ENCODE measurements at places on chromosomes 7 and 10.

DNA sequence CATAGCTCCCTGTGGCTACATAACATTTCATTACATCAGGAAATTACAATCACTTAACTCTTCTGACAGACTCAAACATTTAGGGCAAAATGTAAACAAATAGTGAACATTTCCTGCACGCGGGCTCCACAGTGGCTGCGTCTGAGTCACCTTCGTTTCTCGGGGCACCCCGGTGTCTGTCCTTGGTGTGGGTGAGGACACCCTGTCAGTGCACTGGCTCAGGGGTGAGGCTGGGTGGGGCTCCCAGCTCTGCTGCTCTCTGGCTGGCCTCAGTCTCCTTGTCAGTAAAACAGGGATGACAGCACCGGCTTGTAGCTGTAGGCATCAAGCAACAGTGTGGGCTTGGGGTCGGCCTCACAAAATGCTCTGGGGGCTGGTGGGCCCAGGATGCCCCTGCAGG lies 237.1 kb upstream of the SHH start:
- H3K4me3 ChIP-seq = no peak overlapping the region
- no peaks in the 10 kb centered on the region for H3K4me1 ChIP-seq
- H3K27ac ChIP-seq = no peak overlapping the region

DNA sequence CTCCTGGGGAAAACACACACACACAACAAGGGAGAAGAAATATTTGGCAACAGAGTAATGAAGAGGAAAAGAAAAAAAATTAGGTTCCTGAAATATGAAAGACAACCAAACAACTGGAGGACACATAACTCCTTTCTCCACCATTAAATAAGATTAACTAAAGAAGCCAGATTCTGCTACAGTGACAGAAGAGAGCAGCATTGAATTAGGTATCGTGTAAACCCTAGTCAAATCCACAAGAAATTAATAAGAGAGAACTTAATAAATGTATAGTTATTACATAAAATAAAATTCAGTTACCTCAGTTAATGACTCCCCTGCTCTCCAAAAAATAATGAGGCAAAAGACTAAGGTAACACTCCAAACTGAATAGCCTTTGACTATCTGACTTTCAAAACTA lies 306.7 kb downstream of the CRPPA start:
- H3K4me3 ChIP-seq = no peak overlapping the region
- H3K4me1 ChIP-seq = no peaks in the 10 kb centered on the region
- DNase-seq = no peak
- no peaks in the 10 kb centered on the region for H3K27me3 ChIP-seq
- H3K36me3 ChIP-seq = no peaks in the 10 kb centered on the region
- no peak overlapping the region for H3K27ac ChIP-seq

DNA sequence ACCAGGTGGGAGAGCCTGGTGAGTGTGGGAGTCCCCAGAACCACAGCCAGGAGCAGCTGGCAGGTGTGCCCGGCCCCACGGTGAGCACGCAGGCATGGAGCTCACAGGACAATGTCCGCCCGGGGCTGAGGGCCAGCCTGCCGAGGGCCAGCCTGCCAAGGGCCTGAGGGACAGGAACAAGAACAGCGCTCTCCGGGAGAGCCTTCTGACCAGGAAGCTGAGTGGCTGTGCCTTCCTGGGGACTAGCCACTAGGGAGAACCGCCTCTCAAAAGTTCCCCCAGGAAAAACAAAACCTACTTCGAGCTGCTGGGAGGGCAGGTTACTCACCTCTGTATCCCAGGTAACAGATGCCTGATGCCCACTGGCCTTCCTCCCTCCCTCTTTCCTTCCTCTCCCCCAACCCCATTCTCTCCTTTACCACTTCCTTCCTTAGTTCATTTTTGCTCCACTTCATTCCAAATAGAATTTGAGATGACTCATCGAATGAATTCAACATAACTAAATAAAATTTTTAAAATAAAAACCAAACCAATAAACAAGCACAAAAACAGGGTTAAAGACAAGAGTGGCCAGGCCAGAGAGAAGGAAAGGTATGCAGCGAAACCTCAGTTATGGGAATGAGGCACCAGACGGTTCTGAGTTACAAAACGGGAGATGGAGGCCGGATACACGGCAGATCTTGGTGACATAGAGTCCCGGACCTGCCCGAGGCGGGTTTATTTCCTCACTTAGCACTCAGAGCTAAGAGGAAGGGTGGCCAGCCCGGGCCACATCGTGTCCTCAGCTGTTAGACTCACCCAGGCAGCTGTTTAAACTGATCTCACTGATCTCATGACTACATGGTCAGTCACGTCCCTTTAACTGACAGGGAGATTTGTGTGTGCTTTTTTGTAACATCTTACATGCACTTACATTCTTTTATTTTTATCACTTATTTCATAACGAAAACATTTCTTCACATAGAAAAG lies 128.5 kb downstream of the TNS3 start:
- H3K27ac ChIP-seq = no peak overlapping the region
- H3K4me3 ChIP-seq = no peak overlapping the region
- no peak for DNase-seq
- no peaks in the 10 kb centered on the region for H3K4me1 ChIP-seq
- no peaks in the 10 kb centered on the region for H3K27me3 ChIP-seq

DNA sequence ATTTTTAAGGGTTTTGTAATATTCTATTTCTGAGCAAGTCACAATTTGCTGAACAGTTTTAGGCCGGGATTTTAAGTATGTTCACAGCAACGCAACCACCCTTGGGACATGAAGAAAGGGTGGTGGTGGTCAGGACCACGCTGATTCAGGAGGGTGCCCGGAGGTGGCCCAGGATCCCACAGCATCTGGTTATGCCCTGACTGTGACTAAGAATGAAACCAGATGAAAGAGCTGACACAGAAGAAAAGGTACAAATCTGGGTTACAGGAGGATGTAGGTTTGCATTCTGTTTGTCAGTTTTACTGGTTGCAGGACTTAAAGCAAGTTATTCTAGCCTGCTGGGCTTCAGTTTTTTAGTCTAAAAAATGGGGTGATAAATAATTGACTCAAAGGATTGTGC lies 279.7 kb downstream of the CCSER2 start:
- DNase-seq = peak; percentile 12
- peaks cover 34% of the 10 kb centered on the region for H3K27me3 ChIP-seq
- H3K4me1 ChIP-seq = no peaks in the 10 kb centered on the region
- no peak overlapping the region for H3K27ac ChIP-seq
- H3K4me3 ChIP-seq = no peak overlapping the region

- no peaks in the 10 kb centered on the region for H3K27me3 ChIP-seq
- DNase-seq = no peak
Measured at GRCh38 chr10:2631557-2632205, 435.7 kb upstream of the PFKP start.

- peaks cover 37% of the 10 kb centered on the region for H3K4me1 ChIP-seq
- peaks cover 75% of the 10 kb centered on the region for H3K27me3 ChIP-seq
- peak overlapping the region; percentile 71 for H3K27ac ChIP-seq
- no peaks in the 10 kb centered on the region for H3K36me3 ChIP-seq
- DNase-seq = peak; percentile 87
Measured at GRCh38 chr10:88091490-88092061, 228.2 kb downstream of the PTEN start.

DNA sequence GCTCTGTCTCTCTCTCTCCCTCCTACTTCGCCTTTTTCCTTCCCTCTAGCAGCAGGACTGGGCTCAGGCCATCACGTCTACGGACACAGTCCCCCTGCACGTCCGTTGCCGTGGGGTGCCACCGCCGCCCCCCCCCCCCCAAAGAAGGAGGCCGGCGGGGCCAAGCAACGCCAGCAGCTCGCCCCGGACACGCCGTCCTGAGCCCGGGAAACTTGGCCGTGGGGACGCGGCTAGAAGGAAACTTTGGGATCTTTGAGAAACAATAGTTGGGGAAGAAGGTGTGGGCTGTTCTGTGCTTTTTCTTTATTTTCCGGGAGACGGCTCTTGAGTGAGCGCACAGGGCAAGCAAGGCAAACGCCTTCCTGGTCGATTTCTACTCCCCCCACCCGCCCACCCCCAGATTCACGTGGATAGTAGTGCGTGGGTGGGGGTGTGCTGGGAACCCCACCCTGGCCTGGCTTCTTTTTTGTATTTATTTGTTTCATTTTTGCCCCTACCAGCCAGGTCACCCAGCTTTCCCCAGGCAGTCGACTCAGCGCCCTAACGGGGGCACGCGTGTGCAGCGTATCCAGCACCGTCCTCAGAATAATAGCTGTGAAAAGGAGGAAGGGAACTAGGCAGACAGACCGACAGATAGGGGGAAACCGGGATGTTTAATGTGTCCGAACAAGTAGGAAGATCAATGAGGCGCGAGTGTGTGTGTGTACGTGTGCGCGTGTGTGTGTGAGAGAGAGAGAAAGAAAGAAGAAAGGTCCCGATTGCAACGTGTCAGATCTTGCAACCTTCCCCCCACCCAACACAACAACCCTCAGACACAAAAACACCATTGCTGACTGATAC lies 1.4 kb downstream of the MXI1 start:
- peaks cover 42% of the 10 kb centered on the region for H3K4me1 ChIP-seq
- H3K27me3 ChIP-seq = peaks cover 13% of the 10 kb centered on the region
- peak; percentile 40 for DNase-seq
- H3K27ac ChIP-seq = peak overlapping the region; percentile 27
- H3K36me3 ChIP-seq = peaks cover 11% of the 10 kb centered on the region
- H3K4me3 ChIP-seq = peak overlapping the region; percentile 96

GRCh38 chr7:151786241-151786640 lies 90.7 kb downstream of the PRKAG2 start:
- no peak for DNase-seq
- H3K36me3 ChIP-seq = no peaks in the 10 kb centered on the region
- no peak overlapping the region for H3K27ac ChIP-seq
- H3K4me1 ChIP-seq = peaks cover 23% of the 10 kb centered on the region
- no peaks in the 10 kb centered on the region for H3K27me3 ChIP-seq

GRCh38 chr7:112081778-112082177 lies 124.4 kb downstream of the DOCK4 start:
- H3K27me3 ChIP-seq = peaks cover 23% of the 10 kb centered on the region
- no peaks in the 10 kb centered on the region for H3K36me3 ChIP-seq
- no peak overlapping the region for H3K27ac ChIP-seq
- no peak overlapping the region for H3K4me3 ChIP-seq

DNA sequence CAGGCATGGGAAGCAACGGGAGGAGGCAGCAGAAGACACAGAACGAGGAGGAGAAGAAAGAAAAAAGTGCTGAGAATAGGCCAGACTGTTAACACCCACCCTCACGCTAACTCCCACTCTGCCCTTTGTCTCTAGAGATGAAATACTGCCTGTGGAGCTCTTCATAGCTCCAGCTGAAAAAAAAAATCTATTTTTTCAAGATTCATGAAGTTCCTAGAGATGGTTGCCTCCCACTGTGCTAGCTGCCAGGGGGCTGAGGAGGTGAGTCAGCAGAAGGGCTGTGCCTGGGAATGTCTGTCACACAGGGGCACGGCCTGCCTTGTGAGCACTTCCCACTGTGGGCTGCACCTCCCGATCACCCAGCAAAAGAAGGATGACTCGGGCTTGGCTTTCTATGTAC lies 144.5 kb downstream of the RNF216 start:
- no peaks in the 10 kb centered on the region for H3K27me3 ChIP-seq
- H3K4me1 ChIP-seq = peaks cover 18% of the 10 kb centered on the region
- no peak for DNase-seq
- no peak overlapping the region for H3K4me3 ChIP-seq

DNA sequence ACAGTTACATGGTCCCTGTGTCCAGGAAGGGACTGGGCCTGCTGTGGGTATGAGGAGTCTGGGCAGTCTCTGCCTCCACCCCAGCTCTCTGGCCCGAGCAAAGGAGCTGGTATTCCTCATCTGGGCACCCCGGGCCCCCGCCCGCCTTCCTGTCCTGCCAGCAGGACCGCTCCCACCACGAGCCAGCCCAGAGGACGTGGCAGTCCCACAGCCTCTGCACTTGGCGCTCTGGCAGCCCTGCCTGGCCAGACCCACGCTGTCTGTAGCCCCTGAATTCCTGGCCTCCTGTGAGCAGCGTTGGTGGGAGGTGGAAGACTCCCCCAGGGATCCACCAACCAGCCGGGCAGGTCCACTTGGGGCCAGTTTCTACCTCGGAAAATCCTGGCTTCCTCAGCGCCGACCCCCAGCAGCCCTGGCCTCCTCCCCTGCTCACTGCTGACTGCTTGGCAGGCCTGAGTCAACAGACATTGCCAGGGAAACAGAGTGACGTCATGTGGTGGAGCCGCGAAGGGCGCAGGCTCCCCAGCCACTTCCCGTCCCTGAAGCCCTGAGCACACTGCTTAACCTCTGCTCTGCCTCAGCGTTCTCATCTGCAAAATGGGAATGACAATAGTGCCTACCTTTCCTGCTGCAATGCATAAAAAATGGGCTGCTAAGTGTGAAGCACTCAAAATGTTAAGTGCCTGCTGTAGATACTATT lies 21.6 kb upstream of the LIMK1 start:
- peak overlapping the region; percentile 49 for H3K4me3 ChIP-seq
- peaks cover 9% of the 10 kb centered on the region for H3K27me3 ChIP-seq
- H3K36me3 ChIP-seq = no peaks in the 10 kb centered on the region
- peak; percentile 23 for DNase-seq
- H3K4me1 ChIP-seq = no peaks in the 10 kb centered on the region
- peak overlapping the region; percentile 59 for H3K27ac ChIP-seq

DNA sequence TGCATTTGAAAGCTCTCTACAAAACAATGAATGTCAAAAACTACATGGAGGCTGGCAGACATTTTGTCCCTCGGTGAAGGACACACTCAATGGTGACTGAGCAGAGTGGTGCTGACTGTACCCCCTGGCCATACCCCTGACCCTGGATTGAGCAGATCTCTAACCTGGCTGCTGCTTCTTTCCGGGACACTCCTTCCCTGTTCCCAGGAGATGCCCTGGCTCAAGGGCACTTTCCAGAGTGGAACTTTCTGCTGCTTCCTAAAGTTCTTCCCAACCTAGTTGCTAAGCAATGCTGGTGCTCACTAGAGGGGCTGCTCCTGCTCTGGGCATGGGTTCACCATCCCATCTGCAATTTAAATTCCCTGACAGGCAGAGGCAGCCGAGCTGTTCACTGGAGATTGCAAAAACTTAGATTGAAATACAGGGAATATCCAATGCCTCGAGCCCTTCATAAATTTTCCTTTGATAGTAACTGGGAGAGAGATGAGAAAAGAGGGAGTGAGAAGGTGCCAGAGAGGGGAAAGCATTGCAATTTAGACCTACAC lies 384.3 kb upstream of the PODXL start:
- H3K4me3 ChIP-seq = no peak overlapping the region
- H3K36me3 ChIP-seq = no peaks in the 10 kb centered on the region
- no peak overlapping the region for H3K27ac ChIP-seq
- H3K27me3 ChIP-seq = peaks cover 14% of the 10 kb centered on the region
- no peaks in the 10 kb centered on the region for H3K4me1 ChIP-seq

DNA sequence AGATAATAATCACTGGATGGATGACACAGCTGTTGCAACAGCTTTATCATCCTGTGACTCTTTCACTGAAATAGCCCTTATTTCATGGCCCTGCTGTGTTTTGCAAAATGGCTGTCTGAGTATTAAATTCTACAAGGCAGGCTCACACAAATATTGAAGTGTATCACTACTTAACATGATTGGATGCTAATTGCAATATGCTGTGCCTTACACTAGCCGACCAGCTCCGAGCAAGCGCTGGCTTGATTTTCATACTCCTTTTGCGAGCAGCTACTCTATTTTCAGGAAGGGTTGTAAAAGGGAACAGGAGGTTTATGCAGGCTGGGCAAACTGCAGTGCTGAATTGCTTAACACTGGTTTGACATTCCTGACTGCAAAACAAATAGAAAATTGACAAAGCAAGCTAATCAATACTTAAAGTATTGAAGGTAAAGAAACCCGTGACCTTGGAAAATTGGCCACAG lies 121.6 kb downstream of the CACNB2 start:
- H3K27ac ChIP-seq = no peak overlapping the region
- no peaks in the 10 kb centered on the region for H3K4me1 ChIP-seq
- H3K27me3 ChIP-seq = no peaks in the 10 kb centered on the region
- H3K4me3 ChIP-seq = no peak overlapping the region
- no peaks in the 10 kb centered on the region for H3K36me3 ChIP-seq
- DNase-seq = no peak

GRCh38 chr10:89301721-89302445 lies at the start of gene IFIT2:
Gene IFIT2 (plus strand): TSS chr10:89302046. CDS start chr10:89302124, 78 bp downstream.
- peaks cover 35% of the 10 kb centered on the region for H3K4me1 ChIP-seq
- H3K27me3 ChIP-seq = no peaks in the 10 kb centered on the region
- DNase-seq = no peak
- peak within 1 kb of the TSS; percentile 69 for H3K4me3 ChIP-seq

Data from activated T-cell treated with anti-CD3 and anti-CD28 coated beads, Interleukin-2, amount 50 U/mL, for 72 hours (primary cell).